ENCODE measurements at places on chromosomes 1 and 21.
A peak's percentile ranks its signal among the peaks of the same experiment; 100 is the strongest.

- DNase-seq, result no peak
Observed at GRCh38 chr1:21687081-21687529, 17.9 kb upstream of the RAP1GAP start.

GRCh38 chr1:201933840-201934430, 12.4 kb downstream of the LMOD1 start:
- peak; percentile 58 for DNase-seq

GRCh38 chr1:117657031-117657430, 51.2 kb downstream of the TENT5C start:
- DNase-seq, result peak; percentile 69

DNA sequence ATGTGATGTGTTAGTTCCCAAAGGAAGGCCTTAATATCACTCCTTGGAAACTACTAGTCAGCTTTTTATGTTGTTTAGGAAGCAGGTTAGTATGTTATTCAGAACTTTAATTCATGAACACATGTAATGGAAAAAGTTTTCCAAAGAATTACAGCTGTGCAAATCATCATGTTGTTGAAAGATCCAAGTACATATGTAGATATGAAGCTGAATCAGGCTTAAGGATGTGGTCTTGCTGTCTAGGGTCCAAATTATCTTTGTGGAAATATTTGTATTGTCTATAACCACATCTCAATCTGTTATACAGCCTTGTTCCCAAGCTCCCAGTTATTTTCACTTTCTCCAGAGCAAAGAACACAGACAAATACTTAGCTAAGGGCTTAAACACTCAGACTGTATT, 231.6 kb downstream of the TPR start:
- no peak for DNase-seq

- no peak for DNase-seq
Observed at GRCh38 chr1:9537863-9538668, 1.2 kb upstream of the SLC25A33 start.

DNA sequence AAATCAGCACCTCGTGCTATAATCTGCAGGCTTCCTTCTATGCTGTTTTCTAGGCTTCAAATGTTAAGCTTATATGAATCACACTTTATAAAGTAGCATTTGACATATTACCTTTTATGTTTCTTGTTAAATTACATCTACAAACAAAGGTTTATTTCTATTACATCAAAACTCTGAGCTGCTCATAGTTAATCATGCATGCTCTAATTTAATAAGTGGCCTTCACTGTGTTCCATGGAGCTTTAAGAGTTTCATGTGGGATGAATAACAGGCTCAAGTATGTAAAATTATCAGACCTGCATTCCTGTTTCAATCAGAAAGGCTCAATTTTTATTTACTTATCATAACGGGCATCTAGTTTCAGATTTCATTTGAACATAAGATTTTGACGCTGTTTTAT, 13.0 kb downstream of the SLC19A2 start:
- no peak for DNase-seq

DNA sequence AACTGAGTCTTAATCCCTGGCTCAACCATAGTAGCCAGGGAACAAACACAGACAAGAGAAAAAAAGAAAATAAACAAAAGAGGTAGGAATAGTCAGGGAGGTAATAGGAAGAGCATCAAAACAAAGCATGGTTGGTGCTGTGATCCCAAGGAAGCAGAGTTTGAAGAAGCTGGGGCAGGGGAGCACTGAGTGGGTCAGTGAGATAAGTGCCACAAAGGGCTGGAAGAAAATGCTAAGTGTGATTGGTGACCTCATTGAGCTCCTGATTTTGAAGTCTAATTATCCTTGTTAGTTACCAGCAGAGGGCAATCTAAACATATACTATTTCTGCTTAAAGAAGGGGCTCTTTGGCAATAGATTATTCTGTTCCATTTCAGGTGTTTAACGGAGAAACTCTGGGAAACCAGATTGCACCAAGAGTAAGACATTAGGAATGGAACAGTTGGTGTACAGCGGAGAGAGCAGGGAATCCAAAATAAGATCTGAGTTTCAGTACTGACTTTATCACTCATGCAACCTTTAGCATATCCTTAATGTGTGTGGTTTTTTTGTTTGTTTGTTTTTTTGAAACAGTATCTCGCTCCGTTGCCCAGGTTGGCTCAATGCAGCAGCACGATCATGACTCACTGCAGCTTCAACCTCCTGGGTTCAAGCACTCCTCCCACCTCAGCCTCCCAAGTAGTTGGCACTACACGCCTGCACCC, 30.7 kb upstream of the KIAA1614 start:
- peak; percentile 83 for DNase-seq

DNA sequence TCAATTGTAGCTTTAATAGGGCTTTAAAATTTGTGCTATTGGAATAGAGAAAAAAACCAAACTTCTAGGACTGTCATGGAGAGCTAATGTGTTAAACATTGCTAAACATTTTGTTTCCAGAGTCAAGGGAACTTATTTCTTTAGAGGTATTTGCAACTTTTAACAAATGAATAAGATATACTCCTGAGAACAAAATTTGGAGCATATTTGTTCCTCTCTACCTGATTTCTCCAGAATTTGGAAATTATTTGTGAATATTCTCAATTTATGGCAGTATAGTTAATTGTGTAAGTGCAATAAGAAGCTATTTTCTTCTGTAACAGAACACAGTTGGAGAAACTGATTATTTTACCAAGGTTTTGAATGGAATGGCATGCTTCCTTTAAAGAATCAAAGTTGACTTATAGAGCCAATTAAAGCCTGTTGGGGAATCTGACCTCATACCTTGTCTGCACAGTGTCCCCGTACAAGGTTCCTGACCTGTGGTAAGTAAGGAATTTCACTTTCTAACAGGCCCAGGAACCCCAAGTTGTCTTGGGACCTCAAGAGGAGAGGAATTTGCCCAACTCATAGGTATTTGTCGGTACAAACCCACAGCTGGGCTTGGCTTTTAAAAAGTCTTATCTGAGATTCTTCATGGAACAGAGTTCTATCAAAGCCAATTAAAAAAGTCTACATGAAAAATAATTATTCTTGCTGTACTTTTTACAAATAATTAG, 72.6 kb upstream of the CSF1 start:
- DNase-seq, result no peak

GRCh38 chr1:98101364-98101763, 180.5 kb upstream of the DPYD start:
- DNase-seq, result no peak

DNA sequence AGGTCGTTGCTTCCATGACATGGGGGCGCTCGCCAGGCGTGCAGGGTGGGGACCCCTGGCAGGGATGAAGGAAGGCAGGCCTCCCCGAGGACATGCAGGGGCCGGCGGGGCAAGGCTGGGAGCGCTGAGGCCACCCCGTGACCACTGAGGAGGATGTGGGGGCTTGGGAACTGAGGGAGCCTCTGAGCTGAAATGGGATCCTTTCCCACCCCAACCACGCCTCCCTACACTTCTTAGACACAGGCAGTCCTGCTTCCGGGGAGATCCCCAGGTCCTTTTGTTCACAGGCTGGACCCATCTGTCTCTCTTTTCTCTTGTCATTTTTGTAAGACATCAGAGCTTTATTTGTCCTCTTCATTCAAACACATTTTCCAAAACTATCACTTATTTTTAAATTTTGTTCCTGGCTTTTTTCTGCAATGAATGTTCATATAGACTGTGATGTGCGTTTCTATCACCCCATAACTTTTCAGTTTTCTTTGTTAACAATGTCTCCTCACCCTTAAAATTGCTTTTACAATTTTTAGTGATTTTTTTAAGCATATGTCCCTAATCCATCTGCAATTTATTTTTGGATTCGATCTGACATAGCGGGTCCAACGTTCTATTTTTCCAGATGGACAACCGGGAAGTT, 156.7 kb upstream of the BACE2 start:
- no peak for DNase-seq

- DNase-seq, result no peak
Observed at GRCh38 chr1:192395211-192395610, 78.4 kb downstream of the RGS21 start.

GRCh38 chr1:50877641-50878040, 82.4 kb downstream of the FAF1 start:
- DNase-seq, result no peak

DNA sequence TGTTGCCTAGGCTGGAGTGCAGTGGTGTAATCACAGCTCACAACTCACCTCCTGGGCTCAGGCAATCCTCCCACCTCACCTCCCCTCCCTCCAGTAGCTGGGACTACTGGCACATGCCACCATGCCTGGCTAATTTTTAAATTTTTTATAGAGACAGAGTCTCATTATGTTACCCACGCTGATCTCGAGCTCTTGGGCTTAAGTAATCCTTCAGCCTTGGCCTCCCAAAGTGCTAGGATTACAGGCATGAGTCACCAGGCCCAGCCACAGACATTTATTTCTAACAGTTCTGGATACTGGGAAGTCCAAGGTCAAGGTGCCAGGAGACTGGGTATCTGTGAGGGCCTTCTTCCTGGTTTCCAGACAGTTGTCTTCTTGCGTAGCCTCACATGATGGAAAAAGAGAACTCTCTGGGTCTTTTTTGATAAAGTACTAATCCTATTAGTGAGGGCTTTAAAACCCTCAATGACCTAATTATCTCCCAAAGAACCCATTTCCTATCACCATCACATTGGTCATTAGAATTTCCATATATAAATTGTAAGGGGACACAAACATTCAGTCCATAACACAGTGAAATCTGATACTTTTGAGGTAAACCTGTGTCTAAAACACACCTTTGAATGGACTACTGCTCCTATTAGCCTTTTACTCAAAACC, 67.9 kb downstream of the PHACTR4 start:
- DNase-seq, result peak; percentile 74

DNA sequence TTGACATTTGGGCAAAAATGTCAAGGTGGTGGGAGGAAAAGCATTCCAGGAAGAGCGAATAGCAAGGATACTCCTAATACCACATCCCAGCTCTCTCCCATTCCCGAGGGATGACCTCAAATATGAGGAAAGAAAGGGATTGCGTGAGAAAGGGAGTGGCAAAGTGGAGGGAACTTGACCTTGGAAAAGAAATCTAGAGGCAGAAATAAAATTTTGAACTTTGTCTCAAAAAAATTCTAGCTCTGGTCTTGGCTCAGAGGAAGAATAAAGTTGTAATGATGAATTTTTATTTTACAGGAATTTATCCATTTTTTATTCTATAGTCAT, 127.8 kb downstream of the TBX19 start:
- no peak for DNase-seq

- no peak for DNase-seq
Observed at GRCh38 chr1:45348609-45348965, 8.3 kb upstream of the MUTYH start.

GRCh38 chr1:83131692-83131955, 867.3 kb downstream of the TTLL7 start:
- DNase-seq, result no peak

DNA sequence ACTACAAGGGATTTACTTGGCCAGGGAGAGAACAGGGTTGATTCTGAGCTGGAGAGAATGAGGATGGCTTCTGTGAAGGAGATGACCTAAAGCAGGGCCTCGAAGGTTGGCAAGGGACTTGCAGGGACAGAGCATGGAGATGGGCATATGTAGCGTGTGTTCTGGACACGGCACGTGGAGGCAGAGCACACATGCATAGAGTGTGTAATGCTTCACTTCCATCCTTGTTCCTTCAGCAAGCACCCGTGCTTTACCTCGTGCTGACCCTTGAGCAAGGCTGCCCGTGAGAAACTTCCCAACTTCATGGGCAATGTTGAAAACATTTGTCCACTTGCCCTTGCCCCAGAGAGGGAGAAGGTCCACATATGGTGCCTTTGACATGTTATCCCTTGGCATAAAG, 33.1 kb downstream of the NFIA start:
- DNase-seq, result no peak

DNA sequence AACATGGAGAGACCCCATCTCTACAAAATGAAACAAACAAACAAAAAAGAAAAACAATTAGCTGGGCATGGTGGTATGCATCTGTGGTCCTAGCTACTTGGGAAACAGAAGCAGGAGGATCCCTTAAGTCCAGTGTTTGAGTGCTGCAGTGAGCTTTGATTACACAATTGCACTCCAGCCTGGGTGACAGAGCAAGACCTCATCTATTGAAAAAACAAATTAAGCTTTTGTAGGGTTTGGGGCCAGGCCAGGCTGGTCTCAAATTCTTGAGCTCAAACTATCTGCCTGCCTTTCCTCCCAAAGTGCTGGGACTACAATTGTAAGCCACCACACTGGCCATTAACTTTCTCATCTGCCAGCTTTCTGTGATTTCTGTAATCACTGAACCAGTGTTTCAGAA, 27.2 kb downstream of the NIPAL3 start:
- peak; percentile 50 for DNase-seq

DNA sequence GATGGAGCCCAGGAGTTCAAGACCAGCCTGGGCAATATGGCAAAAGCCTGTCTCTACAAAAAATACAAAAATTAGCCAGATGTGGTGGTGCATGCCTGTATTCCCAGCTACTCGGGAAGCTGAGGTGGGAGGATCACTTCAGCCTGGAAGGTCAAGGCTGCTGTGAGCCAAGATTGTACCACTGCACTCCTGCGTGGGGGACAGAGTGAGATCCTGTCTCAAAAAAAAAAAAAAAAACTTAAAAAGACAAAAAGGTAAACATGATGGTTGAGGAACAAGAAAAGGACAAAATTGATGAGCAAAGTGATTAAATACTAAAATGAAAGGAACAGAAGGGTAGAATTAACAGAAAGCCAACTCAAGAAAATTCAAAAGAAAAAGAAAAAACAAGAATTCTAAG, 30.6 kb downstream of the SNRPE start:
- no peak for DNase-seq

GRCh38 chr1:183180218-183180617, 5.8 kb upstream of the LAMC2 start:
- DNase-seq, result peak; percentile 96

GRCh38 chr1:196890668-196891067, 2.8 kb downstream of the CFHR4 start:
- DNase-seq, result no peak

DNA sequence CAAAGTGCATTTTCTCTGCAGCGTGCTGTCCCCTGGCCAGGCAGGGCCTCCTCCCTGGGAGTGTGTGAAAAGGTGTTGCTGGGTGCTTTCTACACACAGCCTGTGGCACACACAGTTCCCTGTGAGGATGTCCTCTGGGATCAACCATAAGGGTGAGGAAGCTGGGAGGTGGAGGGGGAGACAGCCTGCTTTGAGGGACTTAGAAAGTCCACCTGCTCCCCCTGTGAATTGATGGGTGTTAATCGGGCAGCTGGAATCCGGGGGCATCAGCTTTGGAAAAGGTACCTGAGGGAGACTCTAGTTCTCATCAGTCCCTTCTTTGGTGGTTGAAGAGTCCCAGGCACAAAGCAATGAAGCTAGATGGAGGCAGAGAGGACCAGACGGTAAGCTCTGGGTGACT, 35.8 kb downstream of the LHX4 start:
- no peak for DNase-seq

- peak; percentile 84 for DNase-seq
Observed at GRCh38 chr1:3410142-3410925, 44.1 kb upstream of the ARHGEF16 start.

- DNase-seq, result no peak
Observed at GRCh38 chr1:7366286-7366954, 404.7 kb upstream of the VAMP3 start.
